ENCODE measurements at places on chromosomes 4 and X. TPM values are rescaled to one million over a fixed set of nuclear protein-coding genes. Genes with fewer than 3 reads are reported as not detected.

DNA sequence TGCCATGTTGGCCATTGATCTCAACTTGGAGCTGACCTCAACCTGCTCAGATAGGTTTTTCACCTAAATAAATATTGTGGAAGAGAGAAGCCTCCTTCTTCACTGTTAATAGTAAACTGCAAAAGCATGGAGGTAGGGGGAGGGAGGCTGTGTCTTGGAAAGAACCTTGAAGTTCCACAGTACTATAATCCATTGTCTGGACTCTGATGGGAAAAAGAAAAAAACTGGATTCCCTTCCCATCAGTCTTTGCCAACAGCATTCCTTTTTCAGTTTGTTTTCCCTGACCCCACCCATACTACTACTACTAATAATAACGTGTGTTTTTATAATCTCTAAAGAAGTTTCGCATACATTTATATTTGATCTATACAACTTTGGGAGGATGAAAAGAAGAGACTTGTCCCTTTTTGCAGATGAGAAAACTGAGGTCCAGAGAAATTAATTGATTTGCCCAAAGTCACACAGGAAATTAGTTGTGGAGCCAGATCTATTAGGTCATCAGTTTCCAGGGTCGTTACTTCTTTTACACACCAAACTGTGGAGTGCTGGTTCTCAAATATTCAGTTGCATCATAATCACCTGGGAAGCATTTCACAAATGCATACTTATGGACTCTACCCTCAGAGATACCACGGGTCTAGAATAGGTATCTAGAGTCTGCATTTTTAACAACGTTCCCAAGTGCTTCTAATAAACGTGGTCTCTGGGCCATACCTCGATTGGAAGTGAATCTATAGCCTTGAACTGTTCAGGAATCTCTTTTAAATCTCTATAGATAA is 59.1 kb downstream of the LUZP4 start:
- DNase-seq = no peak

- peak; percentile 42 for DNase-seq
These were observed at the start of gene ZFP92 for GRCh38 chrX:153411255-153411987. Gene ZFP92 (plus strand): TSS chrX:153411472. CDS start chrX:153418323, 6,851 bp downstream.

DCK gene
- total RNA-seq = 77.3 TPM

PSAPL1 gene
- total RNA-seq = not detected

INTU gene
- 0.16 TPM for total RNA-seq
